ENCODE measurements at places on chromosomes 5 and 9.

DNA sequence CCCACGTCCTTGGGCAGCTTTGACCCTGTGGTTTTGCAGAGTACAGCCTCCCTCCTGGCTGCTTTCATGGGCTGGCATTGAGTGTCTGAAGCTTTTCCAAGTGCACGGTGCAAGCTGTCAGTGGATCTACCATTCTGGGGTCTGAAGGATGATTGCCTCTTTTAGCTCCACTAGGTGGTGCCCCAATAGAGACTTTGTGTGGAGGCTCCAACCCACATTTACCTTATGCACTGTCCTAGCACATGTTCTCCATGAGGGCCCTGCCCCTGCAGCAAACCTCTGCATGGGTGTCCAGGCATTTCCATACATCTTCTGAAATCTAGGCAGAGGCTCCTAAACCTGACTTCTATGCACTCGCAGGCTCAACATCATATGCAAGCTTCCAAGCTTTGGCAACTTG lies 644.2 kb upstream of the CDH9 start:
- no peak for DNase-seq

DNA sequence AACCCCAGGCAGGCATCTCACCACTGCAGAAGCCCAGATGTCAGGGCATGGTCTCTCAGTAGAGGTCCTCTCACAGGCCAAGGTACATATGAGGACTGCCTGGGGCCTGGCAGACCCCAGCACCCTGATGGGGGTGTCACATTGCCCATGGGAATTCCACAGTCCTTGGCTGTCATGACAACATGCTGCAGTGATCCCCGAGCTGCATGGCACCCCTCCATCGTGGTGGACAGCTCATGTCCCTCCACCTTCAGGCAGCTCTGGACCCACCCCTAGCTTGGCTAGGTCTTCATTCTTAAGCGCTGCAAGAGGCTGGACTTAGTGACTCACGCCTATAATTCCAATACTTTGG lies 74.1 kb upstream of the LRRTM2 start:
- DNase-seq, result no peak

DNA sequence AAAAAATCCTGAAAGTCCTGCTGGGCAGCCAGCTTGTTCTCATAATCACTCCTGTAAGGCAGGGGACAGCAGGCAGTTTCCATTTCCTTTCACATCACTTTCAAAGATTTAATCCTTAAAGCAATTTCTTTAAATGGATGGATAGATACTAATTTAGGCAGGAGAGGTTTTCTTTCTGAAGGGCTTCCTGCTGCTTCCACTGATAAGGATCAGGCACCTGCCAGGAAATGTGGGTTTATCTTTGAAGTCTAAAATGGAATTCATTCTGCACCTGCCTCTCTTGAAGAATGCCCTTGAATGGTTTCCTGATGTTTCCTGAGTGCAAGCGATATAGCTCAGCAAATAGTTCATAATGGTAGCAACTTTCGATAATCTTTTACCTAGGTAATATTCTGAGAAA lies 64.5 kb downstream of the STARD4 start:
- no peak for DNase-seq

- DNase-seq, result no peak
Measured at GRCh38 chr5:93845376-93845775, 104.0 kb upstream of the POU5F2 start.

Data from cortex of kidney (tissue), 1 donor.